ENCODE measurements at places on chromosomes 2 and 18.

DNA sequence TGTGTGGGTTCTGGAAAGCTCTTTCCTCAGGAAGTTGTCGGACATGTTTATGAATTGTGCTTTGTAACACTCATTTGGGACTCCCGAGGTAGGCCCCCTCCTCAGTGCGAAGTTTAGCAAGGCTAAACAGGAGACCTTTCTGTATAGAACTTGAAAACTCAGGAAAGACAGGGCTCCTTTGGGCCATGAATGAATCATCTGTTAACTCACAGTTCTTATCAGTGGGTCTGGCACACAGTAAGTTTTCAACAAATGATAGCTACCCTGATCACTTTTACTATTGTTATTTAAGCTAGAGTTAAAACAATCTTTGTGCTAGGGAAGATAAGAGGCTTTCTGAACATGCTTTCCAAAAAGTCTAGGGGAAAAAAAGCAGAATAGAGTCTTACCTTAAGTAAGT lies 430.5 kb upstream of the ETAA1 start:
- no peak for DNase-seq

DNA sequence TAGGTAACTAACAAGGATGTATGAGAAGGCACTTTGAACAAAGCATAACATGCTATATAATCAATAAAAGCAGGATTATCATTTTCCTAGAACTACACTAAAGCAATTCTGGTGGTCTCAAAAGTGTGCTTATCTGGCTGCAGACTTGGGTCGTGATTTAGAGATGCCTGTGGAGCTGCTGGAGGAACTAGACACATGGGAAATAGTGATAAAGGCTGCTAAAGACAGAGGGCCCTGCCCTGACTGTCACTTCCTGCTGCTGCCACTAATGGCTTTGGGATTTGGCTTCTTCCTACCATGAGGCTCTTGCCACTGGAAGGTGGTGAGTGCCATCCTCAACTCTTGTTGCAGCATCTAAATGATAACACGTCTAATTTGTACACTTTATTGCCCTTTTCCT lies 22.5 kb downstream of the TMEM178A start:
- no peak for DNase-seq

GRCh38 chr18:14100503-14101286 lies 31.5 kb downstream of the ZNF519 start:
- DNase-seq, result no peak

GRCh38 chr18:57856557-57857280 lies 53.6 kb upstream of the ATP8B1 start:
- DNase-seq, result no peak

DNA sequence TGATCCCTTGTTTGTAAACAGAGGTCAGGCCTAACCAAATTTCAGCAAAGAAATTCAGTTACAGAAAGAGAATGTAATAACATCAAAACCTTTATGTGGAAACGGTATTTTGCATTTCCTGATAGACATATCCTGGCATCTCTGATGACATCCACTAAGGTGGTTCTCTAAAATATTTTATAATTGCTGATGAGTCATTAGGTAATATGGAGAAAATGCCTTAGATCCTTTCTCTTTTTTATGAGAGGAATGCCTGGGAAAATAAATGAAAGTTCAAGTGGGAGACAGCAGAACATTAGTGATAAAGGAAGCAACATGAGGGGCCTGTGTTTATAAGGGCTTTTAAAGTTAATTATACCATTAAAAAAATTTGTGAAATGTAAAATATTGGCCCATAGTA lies 72.6 kb downstream of the PLCL1 start:
- DNase-seq, result no peak

DNA sequence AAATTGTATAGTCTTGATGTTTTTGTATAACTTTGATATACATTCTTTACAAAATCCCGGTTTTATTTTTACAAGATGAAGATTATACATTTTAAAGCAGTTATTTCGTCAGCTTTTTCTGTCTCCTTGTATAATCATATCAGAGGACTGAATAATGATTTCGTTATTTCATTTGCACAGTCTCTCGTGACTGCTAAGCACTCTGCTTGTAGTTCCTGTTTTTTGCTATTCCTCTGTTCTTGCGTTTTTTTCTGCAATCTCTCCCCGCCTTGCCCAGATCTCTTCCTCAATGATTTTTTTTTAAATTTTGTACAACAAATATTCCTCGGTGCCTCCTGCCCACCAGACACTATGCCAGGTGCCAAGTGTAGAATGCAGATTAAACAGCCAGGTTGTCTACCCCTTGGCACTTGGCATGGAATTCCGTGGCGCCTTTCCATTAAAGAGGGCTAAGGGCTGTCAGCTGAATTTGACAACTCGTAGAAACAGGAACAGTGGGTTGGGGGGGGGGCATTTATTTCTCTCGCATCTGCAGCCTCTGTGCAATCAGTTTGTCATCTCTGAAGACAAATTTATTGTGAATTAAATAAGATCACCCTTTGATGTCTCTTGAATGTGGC lies 69.6 kb downstream of the KLHL29 start:
- DNase-seq, result no peak

DNA sequence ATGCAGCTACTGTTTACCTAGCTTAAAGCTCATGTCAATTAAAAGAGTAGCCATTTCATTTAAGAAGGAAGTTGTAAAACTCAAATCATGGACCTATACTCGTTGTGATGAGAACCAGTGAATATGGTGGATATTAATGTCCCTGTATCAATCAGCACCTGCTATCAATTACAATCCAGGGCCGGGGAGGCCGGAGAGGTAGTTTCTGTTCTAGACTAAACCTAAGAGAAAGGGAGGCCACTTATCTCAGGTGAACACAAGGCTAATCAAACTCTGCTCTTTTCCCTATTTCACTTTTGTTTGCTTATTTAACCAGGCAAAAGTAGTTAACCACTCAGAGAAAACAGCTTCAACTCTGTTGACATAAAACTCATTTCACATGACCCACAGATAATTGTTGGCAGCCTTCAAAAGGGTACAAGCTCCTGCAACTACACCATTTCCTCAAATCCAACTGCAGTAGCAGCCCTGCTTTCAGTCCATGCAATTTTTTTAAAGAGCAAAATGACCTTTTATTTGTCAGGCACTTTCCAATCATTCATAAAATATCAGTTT lies 27.8 kb upstream of the SLC9A2 start:
- no peak for DNase-seq

DNA sequence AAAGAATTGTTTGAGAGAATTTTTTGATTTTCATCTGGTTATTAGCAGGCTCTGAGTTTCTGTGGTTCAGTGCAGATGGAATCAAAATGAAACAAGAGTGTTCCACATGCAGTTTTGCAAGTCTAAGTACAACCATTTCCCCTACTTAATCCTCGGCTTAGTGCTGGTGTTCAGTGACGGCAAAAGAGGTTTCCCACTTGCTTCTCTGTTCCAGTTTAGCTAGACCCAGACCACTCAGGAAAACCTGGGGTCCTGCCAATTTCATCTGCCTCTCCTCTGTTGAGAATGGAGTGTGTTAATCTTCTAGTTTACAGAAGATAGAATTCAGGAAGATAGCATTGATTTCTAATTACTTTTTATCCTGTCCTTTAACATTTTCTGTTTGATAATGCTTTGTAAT lies 996.2 kb upstream of the FANCL start:
- DNase-seq, result no peak

DNA sequence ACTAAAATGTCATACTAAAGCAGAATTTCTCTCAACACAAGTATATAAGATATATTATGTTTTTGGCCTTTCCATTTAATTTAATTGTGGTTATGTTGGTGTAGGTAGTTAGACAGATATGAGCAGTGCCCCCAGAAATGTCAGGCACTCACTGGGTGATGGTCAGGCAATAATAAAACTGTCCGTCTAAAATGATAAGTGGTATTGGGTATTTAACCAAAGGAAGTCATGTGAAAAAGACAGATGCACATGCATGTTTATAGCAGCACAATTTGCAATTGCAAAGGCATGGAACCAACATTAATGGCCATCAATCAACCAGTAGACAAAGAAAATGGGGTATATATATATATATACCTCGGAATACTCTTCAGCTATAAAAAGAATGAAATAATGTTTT lies 936.6 kb upstream of the SLC39A10 start:
- no peak for DNase-seq

GRCh38 chr18:43060020-43060419 lies 55.5 kb downstream of the RIT2 start:
- DNase-seq, result no peak

GRCh38 chr2:132721938-132722337 lies 51.9 kb upstream of the LYPD1 start:
- no peak for DNase-seq

- no peak for DNase-seq
Measured at GRCh38 chr2:160208655-160209515, 8.8 kb upstream of the ITGB6 start.

DNA sequence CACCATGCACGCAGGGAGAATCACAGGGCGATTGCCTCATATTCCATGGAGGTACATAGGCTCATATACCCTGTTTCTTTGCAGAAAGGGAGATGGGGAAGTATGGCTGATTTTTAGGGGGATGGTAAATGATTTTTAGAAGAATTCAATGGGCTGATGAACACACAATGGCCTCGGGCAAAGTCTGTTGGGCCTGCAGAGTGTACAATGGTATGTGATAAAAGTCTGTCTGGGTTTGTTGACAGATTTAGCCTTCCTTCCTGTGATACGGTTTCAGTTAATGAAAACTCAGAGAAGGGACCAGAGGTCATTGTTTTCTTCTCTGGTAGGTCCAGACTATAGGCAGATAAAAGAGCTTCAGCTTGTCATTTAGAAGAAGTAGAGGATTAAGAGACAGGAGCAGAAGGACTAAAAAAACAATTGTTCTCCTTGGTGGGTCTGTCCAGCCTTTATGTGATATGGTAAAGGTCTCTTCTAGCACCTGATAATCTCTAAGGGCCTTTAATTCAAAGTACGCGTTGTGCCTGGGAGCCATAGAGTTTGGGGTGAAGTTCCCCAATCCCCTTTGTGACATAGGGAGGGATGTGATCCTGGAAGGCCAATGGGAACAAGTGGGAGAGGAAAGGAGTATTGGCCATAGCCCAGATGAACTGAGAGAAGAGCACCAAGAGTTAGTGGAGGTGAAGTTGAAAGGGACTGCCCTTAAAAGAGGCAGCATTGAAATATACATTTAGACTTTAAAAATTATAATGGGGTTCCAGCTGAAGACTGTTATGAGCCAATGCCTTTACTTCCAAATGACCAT lies 107.5 kb upstream of the SERPINE2 start:
- no peak for DNase-seq

GRCh38 chr2:128362889-128363228 lies 44.2 kb upstream of the HS6ST1 start:
- no peak for DNase-seq

- DNase-seq, result no peak
Measured at GRCh38 chr18:68735483-68736343, 20.8 kb upstream of the TMX3 start.

DNA sequence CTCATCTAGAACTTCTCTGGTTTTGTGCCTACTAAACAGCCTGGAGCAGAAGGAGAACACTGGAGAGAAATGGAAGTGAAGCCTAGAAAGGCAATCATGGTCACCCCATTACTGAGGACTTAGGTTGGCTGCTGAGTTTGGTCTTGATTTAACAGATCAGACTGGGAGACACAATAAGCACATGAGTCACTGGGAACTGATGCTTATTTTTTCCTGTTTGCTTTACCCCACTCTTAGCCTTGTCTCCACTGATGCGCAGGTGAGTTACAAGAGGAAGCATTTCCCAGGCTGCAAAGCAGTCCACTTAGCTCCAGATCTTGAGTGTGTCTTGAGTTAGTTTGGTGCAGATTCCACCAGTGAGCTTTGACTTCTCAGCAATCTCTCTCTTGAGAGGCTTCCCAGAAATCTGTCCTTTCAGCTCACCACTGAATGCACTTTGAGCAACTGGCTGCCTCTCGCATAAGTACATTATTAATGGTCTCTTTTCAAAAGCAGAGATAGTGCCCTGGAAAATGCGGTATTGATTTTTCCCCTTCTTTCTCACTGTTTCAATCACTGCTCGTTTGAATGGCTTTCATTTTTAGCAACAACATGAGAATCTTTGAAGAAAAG lies 390.2 kb upstream of the SETBP1 start:
- DNase-seq, result no peak

DNA sequence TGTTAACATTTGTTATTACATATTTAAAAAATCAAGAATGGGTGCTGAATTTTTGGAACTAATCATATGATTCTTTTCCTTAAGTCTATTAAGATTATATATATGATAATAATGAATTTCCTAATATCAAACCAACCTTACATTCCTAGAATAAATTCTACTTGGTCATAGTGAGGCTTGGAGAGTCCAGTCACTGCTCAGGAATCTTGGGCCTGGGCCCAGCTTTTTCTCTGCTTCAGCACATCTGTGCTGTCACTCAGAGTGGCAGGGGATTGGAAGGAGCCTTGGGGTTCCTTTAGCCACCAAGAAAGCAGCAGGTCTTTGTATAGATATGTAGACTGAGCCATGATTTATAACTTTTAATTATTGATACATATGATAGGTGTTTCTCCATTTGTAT lies 19.9 kb upstream of the ZAP70 start:
- DNase-seq, result no peak

DNA sequence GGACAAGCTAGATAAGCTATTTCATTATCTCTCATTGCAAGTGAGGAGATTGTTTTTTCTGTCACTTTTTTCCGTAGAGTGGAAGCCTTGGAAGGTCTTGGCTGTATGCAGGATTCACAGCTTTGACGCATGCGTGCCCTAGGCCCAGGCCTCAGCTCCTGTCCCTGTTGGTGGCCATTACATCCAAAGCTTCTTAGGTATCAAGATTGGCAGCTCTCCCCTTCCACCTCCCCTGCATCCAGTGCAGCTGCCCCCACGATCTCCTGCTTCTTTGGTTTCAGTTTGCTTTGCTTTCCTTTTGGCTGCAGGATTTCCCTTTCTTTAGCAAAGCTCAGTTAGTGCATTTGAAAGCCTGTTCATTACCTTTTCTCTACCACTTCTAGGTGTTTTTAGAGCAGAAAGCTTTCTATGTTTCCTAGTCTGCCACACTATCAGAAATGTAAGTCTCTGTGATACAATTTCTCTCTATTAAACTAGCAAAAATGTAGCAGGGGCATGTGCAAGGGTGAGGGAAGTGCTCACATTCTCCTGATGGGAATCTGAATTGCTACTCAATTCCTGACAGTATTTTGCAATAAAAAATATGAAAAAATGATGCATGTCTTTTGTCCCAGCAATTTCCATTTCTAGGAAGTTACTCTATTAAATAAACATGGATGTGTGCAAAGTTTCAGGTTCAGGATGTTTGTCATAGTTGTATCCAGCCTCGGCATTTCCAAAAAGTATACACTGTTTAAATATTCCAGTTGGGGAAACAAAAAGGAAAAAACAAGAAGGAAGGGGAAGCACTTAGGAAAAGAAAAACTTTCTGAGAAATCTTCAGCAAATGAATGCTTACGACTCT lies 91.2 kb downstream of the LIPG start:
- no peak for DNase-seq

- DNase-seq, result peak; percentile 3
Measured at GRCh38 chr18:33210575-33211189, 229.8 kb downstream of the CCDC178 start.
